ENCODE measurements at places on chromosomes 1 and 21.

DNA sequence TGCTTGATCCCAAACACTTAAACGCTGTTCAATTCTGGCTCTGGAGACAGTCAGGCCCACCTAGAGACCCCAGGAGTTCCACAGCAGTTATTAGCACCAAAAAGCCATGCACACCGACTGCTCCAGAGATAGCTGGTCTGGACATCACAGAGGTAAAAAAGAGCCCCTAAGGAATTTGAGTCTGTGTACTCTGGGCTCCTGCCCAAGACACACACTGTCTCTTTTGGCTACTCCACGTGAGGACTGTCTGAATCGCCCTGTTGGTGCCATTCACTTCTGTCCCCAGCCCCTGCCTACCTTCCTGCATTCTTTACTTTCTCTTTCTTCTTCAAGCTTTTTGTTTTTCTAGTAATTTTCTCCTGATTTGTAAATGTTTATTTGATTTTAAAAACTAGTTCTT lies 197.4 kb downstream of the ADGRL2 start:
- no peak for DNase-seq

DNA sequence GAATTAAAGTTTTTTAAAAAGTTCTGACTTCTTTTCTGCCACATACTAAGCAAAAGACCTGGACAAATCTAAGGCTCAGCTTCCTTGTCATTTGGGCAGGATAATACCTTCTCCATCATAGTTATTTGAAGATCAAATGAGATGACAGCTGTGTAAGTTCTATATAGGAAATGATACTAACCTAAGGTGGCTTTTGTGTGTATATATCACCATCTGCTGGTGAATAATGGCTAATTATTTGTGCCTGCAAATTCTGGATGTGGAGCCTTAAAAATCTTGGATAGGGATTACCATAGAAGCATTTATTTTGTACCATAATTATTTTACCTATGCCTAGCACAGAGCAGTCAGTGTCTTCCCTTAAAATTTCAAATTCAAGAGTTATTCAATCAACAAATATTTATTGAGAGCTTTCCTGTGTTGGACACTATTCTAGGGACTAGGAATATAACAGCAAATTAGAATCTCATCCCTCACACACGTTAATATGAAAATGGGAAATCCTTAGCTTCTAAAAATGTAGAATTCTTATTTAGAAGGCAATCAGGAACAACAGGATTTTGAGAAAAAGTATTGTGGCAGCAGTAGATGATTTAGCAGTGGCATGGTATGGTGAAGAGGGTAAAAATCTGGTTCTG lies 89.8 kb downstream of the TMEM200B start:
- DNase-seq, result peak; percentile 40

- no peak for DNase-seq
Observed at GRCh38 chr21:45847870-45848269, 133.7 kb upstream of the COL6A1 start.

- DNase-seq, result no peak
Observed at GRCh38 chr1:205578780-205579571, 52.8 kb downstream of the ELK4 start.

DNA sequence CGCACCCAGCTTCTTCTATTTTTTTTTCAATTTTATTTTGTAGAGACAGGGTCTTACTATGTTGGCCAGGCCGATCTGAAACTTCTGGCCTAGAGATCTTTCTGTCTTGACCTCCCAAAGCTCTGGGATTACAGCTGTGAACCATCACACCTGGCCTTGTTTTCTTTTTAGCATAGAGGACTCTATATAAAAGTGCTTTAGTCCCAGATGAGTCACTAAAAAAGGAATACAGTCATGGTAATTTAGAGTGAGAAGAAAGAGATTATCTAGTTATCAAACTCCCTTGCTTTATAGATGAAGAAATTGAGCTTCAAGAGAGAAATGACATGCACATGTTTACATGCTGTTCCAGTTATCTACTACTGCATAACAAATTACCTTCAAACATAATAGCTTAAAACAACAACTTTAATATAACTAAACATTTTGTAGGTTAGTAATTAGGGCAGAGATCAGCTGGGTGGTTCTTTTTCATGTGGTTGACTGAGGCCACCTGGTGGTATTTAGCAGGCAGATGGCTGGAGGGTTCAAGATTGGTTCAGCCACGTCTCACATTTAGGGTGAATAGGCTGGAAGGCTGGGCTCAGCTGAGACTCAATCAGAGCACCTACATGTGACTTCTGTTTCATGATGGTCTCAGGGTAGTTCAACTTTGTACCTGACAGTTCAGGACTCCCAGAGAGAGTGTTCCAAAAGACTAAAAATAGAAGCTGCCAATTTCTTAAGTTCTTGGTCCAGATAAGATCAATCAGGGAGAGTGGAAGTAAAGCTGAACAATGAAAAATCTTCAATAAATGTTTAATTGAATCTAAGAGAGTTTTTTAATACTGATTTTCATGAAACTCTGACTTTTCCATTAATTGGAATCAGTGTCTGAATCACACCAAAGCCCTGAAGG lies 16.9 kb upstream of the MTF2 start:
- peak; percentile 41 for DNase-seq

DNA sequence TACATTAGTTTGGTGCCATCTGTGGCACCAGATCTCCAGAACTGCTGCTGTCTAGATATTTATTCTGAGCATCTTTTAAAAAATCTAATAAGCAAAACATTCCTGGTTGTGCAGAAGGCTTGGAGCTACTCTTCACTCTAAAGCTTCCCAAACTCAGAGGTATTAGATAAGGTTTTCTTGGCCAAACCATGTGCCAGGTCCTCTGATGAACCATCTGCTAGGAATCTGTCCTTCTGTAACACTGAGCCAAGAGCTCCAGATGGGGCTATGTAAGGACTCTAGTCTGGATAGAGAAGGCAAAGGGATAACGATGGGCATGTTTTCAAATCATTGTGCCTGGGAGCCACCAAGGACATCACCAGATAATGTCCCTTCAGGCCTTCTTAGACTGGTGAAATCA lies 410.6 kb downstream of the NTNG1 start:
- no peak for DNase-seq

GRCh38 chr1:158998781-158999161 lies 10.9 kb upstream of the IFI16 start:
- peak; percentile 54 for DNase-seq

DNA sequence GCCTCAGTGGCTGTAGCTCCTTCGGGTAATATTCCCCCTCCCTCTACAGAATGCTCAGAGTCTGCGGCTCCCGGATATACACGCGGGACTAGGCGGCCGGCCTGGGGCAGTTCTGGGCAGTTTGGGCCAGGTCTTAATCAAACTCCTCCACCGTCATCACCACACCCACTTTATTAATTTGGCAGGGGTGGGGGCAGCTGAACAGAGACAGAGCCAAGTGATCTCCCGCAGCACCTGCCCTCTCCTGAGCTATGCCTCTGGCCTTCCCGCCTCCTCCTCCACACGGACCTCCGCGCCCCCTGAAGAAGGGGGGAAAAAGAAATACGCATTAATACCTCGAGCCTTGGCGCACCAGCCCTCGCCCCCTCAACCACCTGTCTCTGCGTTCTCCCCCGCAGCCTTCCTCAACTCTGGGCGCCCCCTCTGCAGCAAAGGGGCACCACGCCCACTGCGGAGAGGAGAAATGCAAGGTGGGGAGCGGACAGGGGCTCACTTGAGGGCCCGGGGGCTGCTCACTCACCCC lies 42.6 kb downstream of the CD34 start:
- DNase-seq, result peak; percentile 35

DNA sequence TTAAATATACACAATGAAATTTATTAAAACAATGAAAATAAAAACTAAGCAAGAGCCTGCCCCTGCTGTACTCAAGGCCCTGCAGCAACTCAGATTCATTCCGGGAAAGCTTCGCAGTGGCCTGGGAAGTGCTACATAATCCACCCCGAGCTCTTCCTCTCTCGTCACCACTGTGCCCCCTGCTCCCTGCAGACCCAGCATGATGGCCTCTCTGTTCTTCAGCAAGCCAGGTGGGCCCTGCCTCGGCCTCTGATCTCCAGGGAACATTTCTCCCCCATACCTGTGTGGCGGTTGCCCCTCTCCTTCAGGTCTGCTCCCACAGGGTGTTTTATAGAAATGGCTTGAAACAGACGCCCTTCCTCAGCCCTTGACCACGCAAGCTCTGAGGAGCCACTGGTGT lies 10.6 kb downstream of the RNF187 start:
- DNase-seq, result no peak

DNA sequence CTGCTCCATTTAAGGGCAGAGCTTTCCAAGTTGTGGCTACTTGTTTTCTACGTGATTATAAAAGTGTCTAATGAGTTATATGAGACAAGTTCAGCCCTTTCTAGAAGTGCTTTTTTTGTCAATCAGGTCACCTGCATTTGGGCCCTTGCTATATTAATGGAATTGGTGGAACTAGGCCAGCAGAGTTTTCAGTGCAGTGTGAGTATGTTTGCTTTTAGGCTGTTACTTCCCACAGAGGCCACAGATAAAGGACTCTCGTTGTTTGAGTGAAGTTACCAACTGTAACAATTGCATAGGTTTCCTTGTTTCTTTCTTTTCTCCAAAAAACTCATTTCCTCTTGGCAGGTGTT lies 10.9 kb downstream of the SMAP2 start:
- DNase-seq, result no peak

- DNase-seq, result no peak
Observed at GRCh38 chr1:158014731-158015320, 21.4 kb downstream of the KIRREL1 start.

DNA sequence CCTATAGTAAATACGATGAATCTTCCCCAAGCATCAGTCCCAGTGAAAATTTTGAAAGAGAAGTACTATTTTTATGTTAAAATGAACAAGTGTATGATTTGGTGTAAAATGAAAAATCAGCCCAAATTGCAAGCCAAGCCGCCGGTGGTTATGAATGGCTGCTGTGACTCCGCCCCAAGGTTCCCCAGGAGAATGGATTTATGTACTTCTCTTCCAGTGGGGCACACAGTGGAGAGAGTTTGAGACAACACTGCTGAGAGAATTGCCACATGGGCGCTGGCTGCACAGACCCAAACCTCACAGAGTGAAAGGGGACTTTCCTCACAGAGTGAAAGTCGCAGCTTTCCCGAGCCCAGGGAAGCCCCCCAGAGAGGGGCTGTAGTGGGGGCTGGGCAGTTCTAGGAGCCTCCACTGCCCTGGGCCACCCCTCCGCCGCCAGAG lies 24.0 kb downstream of the CDK18 start:
- DNase-seq, result no peak

- DNase-seq, result no peak
Observed at GRCh38 chr1:181089017-181089675, 646 bp downstream of the IER5 start.

GRCh38 chr1:181391301-181391900 lies 91.9 kb upstream of the CACNA1E start:
- DNase-seq, result peak; percentile 25

- no peak for DNase-seq
Observed at GRCh38 chr1:168271636-168272035, 9.0 kb upstream of the TBX19 start.

DNA sequence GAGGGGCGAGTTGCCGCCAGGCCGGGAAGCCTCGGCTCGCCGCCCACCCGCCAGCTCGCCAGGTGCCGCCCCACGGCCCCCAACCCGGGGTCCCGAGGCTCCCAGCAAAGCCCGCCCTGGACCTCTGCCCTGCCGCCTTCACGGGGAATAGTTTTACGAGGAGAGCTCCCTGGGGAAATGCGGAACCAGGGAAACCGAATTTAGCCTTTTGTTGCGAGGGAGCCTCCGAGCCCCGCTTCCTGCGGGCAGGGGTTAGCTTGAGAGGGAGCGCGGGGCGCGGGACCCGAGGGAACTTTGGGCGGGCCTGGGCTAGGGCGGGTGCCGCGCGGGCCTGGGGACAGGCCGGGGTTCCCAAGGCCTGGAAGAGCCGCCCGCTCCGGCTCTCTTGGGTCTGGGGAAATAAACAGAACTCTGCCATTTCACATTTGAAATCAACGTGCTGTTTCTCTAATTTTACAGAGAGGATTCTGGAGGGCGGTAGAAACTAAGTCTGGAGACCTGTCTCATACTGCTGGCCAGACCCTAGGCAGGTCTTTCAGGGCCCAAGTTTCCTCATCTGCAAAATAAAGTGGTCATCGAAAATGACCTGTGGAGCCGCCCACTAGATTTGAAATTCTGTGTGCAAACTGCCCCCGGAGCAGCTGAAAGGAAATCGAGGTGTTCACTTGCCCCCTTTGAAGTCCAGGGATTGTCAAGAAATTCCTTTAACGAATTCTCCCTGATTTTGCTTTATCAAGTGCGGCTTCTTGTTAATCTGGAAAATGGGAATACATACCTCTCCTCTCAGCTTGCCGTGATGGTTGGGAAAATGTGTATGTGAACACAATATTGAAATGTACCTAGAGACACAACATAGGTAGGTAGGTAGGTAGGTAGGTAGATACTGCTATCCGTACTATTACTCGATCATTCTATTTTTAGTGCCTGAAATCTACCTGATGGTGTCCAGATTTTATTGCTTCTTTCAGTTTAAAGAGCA lies 749 bp upstream of the GLUL start:
- DNase-seq, result peak; percentile 54

DNA sequence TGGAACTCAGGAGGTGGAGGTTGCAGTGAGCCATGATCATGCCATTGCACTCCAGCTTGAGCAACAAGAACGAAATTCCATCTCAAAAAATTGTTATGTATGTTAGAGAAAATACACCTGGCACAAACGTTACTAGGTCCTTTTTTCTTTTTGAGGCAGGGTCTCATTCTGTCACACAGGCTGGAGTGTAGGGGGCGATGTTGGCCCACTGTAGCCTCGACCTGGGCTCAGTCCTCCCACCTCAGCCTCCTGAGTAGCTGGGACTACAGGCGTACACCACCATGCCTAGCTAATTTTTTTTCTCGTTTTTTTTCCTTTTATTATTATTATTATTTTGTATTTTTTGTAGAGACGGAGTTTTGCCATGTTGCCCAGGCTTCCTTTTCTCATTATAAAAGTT lies 4.4 kb downstream of the HAX1 start:
- DNase-seq, result no peak

- DNase-seq, result peak; percentile 58
Observed at GRCh38 chr1:116574581-116575291, 3.9 kb upstream of the CD58 start.

DNA sequence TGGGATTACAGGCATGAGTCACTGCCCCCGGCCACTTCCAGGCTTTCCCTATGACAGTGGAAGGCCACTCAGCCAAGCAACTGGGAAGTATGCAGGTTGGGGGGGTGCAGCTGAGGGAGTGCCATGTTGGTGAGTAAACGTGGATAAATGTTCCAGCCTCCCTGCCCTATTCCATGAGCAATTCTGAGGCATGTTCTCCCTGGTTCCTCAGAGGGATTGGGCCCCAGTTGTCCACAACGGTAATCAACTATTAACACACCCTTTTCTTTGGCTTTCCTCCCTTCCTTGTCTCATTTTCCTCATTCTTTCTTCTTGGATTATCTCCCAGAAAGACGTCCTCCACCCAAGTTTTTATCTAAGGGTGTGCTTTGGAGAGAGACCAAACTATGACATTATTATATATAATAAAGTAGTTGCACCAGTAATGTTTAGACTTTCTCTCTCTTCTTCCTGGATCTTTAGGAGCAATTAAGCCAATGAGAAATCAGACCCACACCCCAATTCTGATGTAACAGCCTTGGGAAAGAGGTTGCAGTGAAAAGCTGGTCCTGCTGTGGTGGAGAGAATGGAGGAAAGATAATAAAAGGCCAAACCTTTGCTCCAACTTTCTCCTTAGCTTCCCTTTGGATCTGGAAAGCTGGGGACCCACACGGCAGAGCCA lies 6.8 kb upstream of the SLAMF9 start:
- DNase-seq, result peak; percentile 53

Data from LHCN-M2 (cell line).